Natural killer cell treated with Interleukin-12 subunit alpha and Interleukin-12 subunit beta and Interleukin-15 and Interleukin-18, amount 100 ng/mL, for 72 hours (primary cell): ENCODE measurements at places on chromosomes 12 and 14. TPM values are rescaled to one million over a fixed set of nuclear protein-coding genes. Genes with fewer than 3 reads are reported as not detected.

DNA sequence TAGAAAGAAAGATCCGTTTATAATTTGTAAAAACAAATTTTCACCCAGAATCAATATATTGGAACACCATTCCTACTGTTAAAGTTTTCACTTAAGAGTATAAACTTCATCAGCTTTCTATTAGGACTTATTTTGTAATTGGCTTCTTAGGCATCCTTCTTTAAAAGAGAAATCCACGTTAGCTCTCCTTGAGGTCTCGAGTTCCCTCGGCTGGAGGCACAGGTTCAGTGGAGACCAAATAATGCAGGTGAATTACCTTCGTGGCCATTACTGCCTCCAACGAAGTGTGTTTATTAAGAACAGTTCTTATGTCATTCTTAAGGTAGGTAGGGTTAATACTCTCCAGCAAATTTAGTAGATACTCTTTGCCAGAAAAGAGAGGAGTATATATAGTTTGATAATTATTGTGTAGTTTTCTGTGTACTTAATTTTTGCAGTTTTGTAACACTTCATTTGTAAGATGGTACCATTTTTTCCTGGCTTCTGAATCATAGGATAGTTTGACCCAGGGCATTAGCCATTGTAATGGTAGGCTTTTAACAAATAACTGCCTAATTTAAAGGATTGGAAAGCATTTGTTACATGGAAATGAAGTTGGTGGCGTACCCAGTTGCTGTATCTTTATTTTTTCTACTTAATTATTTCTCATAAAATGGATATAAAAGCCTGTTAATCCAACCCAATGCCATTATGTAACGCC is 2.2 kb downstream of the CALM1 start:
- DNase-seq = no peak

DNA sequence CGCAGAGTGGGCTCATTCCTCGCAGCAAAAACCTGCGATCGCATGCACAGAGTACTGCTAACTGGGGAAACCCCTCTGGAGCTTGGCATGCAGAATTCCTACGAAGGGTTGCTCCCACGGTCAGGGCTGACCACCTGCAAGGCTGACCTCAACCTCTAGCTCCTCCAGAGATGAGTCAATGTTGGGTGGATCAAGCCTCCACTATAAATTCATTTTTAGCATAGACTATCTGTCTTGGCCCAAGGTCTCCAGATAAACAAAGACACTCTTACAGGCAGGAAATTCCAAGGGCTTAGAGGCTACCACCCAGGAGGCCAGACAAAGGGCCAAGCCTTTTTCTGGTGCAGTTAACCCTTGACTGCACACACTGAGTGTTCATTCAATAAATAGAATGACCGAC is 296.5 kb downstream of the TMEM132D start:
- DNase-seq = no peak

DNA sequence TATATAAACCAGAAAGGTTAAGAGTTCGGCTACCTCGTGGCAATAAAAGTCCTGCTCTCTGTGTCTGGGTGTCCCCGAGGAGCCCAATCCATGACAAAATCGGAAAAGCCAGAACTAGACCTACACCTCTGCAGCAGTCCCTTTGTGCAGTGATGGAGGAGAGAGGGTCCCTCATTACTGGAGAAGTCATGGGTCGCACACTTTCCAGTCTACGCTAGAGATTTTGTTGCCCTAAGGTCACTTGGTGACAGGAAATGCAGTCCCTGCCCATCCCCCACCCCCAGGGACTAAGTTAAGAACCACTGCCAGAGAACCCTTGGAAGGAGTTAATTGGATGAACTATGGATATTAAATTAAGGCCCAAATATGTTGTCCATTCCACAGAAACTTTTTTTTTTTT is 104.4 kb upstream of the ATF7IP start:
- no peak for DNase-seq

GRCh38 chr12:59149995-59150642 is 229.8 kb upstream of the LRIG3 start:
- no peak for DNase-seq

- no peak for DNase-seq
These were observed 38.7 kb downstream of the MAP1LC3B2 start for GRCh38 chr12:116597886-116598285.

- no peak for DNase-seq
These were observed 282.8 kb downstream of the EGLN3 start for GRCh38 chr14:33668066-33668465.

DNA sequence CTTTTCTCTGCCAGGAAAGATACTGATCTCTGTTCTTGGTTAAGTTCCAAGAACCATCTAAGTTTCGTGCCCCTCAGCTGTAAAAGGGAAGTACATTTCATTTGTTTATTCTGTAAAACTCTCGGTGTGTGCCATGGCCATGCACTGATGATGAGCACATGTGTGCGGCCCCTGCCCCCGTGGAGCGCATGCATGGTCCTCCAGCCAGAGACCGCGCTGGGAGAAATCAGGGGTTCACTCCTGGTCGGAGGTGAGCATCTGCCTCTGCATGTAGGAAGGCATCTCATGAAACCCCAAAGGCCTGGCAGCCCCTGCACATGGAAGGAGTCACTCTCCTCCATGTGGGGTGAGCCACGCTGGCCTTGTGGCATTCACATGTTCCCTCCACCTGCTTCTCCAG is 102.5 kb upstream of the RTL1 start:
- no peak for DNase-seq

DNA sequence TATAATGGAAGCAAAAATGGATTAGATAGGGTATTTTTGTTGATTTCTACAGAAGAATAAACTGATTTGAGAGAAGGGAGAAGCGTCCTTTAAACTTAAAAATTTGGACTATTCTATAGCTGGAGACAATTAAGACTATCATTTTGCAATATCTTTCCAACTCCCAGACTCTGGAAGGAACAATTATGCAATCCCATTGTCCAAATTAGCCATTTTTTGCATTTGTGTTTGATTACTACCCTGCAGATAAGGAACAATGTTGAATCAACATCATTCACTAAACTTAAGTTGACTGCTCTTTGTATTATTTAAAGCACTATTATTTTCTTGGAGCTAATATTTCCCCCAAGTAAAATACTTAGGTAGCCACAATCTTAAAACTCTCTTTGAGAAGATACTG is 34.8 kb upstream of the SELPLG start:
- DNase-seq = no peak

- no peak for DNase-seq
These were observed 311.4 kb upstream of the ATP2B1 start for GRCh38 chr12:90020014-90020413.

DNA sequence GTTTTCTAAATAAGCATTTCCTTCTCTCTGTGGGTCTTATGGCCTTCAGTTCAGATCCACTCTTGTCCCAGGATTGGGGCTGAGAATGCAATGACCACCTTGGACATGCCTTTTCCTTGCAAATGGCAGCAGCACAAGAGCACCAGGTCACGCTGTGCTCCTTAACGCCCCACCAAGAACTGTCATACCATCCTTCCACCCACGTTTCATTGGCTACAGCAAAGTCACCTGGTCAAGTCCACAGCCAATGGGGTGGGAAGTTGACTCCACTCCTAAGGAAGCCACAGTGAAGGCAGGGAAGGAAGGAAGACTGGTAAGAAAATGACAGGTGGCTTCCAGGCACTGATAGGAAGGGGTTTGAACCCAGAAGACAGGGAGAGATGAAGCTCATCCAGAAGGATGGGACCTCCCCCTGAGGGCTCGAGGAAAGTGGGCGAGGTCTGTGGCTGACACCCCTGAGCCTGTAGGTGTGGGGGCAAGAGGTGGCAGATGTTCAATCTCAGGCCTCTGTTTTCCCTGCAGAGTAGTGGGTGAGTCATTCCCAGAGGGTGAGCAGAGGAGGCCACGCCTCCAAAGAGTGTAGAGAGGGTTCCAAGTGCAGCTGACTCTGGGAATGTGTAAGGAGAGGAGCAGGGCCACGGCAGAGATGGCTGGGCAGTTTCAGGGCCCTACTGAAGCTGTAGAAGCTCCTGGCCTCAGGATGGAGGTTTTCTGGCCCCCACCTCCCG is 113.5 kb upstream of the VRK1 start:
- no peak for DNase-seq

GRCh38 chr12:44616402-44616801 is 259.7 kb downstream of the NELL2 start:
- DNase-seq = no peak

DNA sequence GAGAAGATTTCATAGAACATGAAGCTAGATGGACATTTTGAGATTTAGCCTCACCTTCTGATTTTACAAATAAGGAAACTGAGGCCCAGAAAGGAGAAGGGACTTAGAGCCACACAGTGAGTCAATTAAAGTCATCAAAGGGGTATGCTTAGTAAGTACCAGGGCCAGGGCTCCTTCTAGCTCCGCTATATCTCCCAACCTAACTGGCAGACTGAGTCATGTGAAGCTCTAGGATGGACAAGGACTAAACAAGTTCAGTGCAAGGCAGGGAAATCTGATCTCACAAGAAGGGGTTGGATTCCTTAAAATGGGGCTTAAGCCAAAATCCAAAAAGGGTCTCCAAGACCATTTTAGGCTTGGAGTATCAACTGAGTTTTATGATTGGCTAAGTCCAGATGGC is 215.8 kb downstream of the PHLDA1 start:
- no peak for DNase-seq

- DNase-seq = no peak
These were observed 184.4 kb upstream of the HIF1A start for GRCh38 chr14:61510736-61511557.

DNA sequence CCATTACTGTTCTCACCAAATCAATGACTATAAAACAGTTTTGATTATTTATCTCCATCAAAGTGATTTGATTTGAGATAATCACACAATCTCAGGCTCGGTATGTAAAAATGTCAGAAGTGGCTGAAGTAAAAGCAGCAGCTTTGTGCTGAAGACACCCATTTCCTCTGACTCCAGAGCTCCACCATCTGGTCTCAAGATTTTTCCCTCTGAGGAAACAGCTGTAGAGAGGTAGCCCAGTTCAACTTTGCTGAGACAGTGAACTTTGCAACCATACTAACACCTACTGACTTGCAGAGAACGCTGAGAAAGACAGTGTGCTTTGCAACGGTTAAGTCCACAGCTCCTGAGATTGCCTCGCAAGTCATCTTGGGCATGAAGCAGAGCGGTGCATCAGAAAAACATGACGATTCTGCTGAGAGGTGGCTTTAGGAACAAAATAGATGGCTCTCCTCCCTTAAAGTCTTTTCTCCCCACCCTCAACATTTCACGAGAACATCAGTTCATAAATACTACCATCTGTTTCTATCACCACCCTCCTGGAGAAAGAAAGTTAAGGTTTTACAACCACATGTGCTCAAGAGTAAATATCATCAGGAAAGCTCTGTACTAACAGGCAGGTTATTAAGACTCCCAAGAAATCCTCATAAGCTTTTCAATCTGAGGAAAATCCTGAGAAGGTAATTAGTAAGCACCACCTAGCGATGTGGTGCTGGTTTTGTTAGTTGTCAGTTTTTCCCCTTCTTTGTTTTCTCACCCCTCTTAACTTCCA is 34.8 kb downstream of the HIGD1C start:
- DNase-seq = no peak

- no peak for DNase-seq
These were observed 155.4 kb downstream of the C12orf75 start for GRCh38 chr12:105485921-105486320.

GRCh38 chr14:27927519-27927918 is 839.1 kb upstream of the FOXG1 start:
- DNase-seq = no peak

- DNase-seq = no peak
These were observed 143.6 kb downstream of the DUSP6 start for GRCh38 chr12:89208661-89209096.

- no peak for DNase-seq
These were observed 345.8 kb downstream of the CCDC91 start for GRCh38 chr12:28536088-28536487.

DNA sequence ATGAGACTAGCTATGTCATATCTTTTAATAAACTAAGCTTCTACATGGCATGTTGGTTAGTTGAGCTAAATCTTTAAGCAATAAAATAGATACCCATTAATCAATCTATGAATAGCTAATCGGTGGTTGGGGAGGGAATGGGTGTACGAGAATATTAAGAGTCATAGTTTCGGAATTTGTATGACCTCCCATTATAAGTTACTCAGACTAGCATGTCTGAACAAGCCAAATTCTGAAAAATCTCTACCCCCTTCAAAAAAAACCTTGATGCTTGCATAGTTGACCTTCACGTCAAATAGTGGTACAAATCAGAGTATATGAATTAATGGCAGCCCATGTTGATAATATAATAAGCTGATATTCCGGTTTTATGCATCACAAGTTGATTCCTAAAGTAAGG is 60.0 kb downstream of the PLEKHG7 start:
- DNase-seq = no peak

Gene BCDIN3D
- 6.8 TPM for total RNA-seq

Gene RERGL
- not detected for total RNA-seq

Gene PPP4R4
- total RNA-seq = not detected

Gene CLEC2B
- 26.7 TPM for total RNA-seq

Gene NRXN3
- total RNA-seq = not detected

Gene GUCY2C
- total RNA-seq = not detected

Gene SYT1
- not detected for total RNA-seq

Gene C12orf54
- not detected for total RNA-seq

Gene LMNTD1
- not detected for total RNA-seq

Gene OTX2
- total RNA-seq = not detected

Gene TMEM179
- 0.48 TPM for total RNA-seq

Gene PROX2
- total RNA-seq = 1.5 TPM

Gene GPR65
- 35.0 TPM for total RNA-seq

Gene C14orf132
- total RNA-seq = not detected

Gene RD3L
- not detected for total RNA-seq

Gene NFE2
- 3.7 TPM for total RNA-seq
